ENCODE measurements at places on chromosomes 6 and 20.
A peak's percentile ranks its signal among the peaks of the same experiment; 100 is the strongest.

DNA sequence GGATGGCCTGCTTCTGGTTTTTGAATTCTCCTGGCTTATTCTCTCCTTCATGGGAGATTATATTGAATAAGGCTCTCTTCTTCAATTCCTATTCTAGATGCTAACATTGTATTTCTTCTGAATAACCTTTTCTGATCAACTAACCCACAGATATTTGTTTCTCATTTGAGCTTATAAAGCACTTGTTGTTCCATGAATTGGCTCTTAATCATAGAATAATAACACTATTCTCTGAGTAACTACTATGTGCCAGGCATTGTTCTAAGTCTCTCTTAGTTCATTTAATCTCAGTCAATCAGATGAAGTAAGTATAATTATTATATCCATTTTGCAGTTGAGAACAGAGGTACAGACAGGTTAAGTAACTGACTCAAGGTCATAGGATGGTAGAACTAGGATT is 136.3 kb upstream of the MLIP start:
- no peak for DNase-seq

DNA sequence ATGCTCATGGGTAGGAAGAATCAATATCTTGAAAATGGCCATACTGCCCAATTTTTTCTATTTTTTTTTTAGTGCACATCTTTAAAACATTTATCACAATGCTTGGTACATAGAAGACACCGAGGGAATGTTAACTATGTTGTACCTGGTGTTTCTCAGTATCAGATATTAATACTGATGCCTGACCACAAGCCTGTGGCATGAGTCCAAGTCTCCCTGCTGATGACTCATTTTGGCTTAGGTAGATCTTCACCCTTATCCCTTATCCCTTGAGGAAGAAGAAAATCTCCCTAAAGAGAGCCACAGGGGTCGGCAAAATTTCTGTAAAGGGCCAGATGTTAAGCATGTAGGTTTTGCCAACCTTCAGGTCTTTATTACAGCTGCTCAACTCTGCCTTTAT is 14.5 kb downstream of the CD109 start:
- no peak for DNase-seq

DNA sequence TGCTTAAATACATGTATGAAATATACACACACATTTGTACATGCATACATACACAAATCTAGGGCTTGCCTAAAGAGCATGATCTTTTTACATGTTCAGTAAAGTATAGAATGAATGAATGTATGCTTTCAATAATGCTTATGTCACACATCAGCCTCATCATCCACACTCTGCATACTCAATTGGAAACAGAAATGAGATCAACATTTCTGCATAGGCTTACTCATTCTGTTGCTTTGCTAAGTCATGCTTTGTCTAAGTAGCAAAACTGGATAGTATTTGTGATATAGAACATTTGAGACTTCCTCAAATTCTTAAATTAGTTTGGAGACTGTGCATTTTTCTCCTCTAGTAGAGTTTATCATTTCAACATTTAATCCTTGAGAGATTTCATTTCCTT is 343.3 kb downstream of the ADGRB3 start:
- DNase-seq = no peak

DNA sequence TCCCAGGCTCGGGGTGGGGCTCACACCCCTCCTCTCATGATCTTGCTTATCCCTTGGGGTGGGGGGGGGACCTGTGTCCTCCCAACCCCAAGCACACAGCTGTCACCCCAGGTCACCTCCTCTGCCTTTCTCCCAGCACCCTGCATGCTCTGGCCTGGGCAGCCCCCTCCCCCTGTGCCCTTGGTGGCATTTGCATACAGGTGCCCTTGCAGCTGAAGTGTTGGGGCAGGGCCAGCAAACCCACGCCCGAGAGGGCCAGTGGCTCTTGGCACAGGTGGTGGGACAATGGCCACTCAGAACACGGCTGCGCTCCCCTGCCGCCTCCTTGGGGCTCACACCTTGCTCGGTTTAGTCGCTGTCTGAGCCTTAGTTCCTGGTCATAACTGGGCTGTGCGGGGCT is 11.3 kb upstream of the MYT1 start:
- no peak for DNase-seq

DNA sequence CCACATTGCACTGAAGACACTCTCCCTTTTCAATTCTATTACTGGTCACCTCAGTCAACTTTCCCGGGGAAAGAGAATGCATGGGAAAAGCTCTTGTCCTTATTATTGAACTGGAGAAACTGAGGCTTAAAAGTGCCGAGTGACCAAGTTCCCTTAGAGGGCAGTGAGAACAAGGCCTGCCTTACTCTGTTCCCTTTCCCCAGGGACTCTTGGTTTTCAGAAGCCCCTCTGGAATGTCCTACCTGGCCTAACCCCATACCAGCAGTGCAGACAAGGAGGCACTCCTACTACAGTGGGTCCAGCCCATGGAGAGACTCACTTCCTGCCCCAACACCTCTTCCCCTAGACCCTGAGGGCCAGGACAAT is 6.1 kb downstream of the SRXN1 start:
- no peak for DNase-seq

DNA sequence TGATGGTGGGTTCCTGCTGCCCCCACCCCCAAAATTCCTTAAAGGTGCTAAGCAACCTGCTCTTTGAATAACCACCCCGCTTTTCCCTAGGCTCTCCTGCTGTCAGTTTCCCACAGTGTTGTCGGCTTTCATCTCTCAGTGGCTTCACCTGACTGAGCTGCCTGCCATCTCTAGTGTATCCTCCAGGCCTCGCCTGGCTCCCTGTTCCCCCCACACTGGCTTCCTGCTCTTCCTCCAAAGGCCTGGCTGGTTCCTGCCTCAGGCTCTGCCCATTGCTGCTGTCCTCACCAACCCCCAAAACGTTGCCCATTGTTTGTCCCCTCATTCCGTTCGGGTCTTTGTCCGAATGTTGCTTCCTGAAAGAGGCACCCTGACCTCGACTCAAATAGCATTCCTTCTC is 93.8 kb upstream of the POPDC3 start:
- no peak for DNase-seq

DNA sequence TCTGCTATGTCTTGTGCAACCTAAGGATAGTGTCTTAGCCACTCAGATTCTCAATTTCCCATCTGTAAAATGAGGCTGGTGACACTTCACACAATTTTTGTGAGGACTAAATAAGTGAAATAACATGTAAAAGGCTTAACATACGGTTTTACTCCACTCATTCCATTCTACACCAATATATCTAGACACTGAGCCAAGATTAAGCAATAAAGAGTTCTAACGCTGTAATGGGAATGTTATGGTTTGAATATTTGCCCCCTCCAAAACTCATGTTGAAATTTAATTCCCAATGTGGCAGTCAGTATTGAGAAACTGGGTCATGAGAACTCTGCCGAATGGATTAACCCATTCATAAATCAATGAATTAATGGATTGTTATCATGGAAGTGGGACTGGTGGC is 301.0 kb downstream of the HACE1 start:
- DNase-seq = no peak

- no peak for DNase-seq
These were observed 18.5 kb upstream of the FAM184A start for GRCh38 chr6:119096721-119097565.

- no peak for DNase-seq
These were observed 40.1 kb downstream of the TRAF3IP2 start for GRCh38 chr6:111565326-111566221.

DNA sequence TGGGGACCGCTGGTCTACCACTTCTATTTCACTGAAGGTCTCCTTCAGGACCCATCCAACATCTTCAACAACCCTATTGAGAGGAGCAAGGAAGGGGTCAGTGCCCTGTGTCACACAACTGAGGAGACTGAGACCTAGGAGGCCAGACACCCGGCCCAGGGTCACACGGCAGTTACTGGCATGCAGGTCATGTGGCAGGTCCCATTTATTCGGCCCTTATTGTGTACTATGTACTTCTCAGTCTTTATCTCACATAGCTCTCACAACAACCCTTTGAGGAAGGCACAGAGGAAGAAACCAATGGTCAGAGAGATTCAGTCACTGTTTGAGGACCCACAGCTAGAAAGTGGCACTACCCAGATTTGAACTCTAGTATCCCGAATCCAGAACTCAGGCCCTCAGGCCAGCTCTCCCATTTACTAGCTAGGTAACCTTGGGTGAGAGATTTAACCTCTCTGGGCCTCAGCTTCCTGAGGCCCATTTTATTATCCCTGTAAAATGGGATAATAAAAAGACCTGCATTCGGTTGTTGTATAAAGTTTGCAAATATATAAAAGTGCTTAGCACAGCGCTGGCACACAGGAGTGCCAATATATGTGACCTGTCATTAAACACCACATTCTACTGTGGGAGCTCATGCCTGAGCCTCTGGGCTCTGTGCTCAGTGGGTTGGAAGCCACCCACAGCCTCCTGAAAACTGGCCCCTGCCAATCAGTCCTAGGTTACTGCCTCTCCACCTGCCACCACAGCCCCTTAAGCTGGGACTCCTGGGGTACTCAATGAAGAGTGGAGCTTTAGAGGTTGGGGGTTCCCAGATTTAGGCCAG is 15.8 kb downstream of the TFEB start:
- no peak for DNase-seq

DNA sequence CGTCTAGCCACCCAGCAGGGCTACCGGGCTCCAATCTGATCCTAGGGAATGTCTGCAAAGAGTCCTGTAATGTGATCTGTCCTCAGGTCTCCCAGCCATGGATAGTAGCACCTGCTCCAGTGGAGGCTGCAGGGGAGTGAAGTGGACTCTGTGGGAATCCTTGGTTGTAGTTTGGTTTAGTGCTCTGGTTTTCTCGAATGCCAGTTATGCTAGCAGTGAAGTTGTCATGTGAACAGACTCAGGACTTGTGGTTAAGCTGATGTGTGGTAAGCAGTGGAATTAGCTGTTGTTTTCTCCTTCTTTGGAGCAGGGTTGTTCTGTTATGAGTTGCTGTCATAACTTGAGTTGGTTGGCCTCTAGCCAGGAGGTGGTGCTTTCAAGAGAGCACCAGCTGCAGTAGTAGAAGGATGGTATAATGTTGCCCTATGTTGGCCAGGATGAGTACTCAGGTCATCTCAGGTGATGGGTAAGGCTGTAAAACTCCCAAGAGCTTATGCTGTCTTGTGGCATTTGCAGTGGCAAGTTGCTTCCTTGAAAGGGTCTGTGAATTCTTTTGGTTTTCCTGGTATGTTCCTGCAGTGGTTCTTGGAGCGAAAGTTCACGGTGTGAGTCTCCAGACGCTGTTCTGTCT is 390.2 kb downstream of the UTRN start:
- DNase-seq = no peak

DNA sequence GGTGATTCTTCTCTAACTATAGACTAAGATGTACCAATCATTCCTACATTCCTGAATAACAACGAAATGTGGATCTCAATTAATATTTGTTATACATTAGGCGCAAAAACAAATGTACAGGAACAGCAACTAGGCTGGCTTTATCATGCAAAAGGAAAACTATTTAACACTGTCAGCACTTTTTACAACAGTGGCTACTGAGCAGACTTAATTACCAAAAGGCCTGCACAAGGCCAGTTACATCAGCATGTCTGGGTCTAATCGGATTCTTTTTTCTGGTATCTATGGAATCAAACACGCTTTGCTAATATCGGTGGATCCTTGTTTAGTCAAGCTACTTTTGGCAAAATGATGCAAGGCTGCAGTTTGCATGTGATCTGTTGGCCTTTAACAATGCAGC is 176.5 kb downstream of the UBE3D start:
- DNase-seq = no peak

- no peak for DNase-seq
These were observed 163.9 kb upstream of the SCGN start for GRCh38 chr6:25488156-25488555.

DNA sequence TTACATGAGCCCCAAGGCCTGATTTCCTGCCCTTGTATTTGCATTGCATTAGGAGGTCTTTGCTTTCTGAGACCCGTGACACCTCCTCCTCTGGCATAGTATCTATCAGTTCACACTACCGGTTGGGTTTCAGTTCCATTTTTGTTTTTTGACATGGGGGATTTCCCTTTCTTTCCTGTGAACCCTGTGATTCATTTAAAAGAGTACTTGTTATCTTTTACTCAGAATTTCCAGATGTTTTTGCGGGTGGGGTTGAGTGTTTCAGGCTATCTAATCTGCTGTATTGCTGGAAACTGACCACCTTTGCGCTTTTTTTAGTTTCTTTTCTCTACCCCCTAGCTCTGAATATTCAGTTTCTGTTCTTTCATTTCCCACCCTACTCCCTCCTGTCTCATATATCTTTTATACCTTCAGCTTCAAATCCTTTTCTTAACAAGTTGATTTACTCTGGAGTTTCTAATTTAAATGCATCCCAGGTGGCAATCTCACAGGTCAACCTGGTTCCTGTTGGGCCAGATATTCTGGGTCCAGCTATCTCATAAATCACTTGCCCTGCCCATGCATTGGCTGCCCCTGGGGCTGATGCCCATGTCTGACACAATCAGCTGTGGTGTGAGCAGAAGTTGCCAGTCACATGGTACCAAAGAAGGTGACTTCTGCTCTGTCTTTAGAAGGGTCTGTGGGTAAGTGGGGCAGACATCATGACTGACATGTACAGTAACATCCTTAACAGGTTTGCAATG is 14.3 kb upstream of the NCOA3 start:
- no peak for DNase-seq

- DNase-seq = no peak
These were observed 65.8 kb downstream of the PHACTR2 start for GRCh38 chr6:143743301-143744166.

DNA sequence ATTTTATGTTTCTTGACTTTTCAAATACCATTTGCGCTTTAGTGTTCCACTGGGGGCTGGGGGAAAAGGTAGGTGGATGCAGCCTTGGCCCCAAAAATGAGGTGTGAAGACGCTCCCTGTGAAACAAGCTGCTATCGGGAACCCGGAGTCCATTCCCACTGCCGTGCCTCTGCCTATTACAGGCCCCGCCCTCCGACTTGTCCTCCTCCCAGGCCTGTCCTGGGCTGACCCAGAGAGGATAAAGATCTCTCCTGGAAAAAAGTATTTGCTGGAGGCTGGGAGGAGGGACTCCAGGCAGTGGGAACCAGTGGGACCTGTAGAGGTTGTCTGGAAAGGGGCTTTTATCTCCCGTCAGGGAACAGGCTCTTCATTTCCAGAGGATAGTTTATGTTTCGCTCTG is 215.0 kb downstream of the SLC24A3 start:
- DNase-seq = no peak

GRCh38 chr6:1336246-1336843 is 24.4 kb downstream of the FOXQ1 start:
- no peak for DNase-seq

DNA sequence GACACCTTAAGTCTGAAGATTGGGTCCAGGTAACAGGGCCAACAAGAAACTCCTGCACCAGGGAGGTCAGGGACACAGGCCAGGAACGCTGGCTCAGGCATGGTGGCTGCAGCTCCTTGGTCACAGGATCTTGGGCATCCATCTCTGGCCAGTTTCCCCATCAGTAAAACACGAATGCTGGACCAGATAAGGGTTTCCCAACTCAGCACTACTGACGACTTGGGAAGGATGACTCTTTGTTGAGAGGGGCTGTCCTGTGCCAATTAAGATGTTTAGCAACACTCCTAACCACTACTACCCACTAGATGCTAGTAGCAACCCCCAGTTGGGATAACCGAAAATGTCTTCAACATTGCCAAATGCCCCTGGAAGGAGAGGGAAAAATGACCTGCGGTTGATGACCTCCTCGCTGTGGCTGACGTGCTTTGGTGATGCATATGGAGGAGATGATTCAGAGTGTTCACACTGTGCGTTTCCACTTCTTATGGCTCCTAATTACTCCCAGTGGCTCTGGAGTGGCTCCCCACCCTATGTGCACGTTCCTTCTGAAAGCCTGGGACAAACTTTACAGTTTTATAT is 261.9 kb downstream of the CDH26 start:
- DNase-seq = no peak

GRCh38 chr20:24817351-24817750 is 131.7 kb upstream of the CST7 start:
- no peak for DNase-seq

GRCh38 chr6:144335311-144335861 is 50.3 kb downstream of the UTRN start:
- peak; percentile 29 for DNase-seq

Data from Kasumi-1 (cell line).